SIG-M5 (cell line): ENCODE measurements at places on chromosomes 5 and 9.

DNA sequence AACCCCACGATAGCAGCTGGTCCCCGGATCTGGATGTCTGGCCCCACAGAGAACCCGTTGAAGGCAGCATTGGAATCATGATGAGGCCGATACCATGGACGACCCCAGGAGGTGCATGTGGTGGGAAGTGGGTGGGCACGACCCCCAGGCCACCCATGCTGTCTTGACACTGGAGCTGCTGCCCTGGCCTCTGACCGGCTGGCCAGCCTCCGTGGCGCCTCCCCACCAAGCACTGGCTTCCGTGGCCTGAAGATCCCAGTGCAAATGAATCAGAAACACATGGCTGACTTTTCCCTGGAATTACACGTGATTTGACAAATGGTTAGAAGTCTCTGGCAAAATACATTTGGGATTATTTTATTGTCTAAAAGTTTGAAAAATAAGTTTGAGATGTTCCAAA is 259.0 kb upstream of the IRX1 start:
- DNase-seq, result no peak

DNA sequence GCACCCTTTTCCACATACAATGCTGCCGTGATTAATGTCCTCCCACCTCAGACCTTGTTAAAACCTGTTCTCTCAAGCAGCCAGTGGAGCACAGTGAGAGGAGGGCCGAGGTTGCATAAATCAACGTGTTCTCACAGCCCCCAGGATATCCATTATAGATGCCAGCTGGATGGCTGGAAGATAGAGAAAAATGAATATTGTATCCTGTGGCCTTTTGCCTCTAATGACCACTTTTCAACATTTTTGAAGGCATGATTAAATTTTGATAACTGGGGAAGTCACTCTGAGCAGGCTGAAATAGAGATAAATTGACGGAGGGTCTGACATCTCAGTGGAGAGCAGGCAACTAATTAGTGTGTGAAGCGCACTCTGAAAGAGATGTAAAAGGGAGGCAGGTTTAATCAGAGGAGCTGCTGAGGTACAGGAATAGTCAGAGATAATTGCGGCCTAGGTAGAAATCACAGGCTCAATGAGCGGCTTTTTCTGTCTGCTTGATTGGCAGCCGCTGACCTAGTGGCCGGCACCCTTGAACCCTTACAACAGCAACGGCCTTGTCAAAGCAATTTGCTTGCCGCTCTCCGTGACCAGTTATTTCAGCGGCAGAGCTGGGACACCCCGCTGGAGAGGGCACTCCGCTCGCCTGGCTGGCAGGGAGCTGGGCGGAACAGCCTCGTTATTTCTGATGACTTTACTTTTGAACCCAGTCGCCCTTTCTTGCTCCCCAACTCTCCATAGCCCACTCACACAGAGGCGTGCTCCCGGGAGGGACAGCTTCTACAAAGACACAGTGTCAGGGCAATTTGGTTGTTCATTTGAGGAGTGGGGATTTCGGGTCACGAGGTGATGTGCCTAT is 560.7 kb downstream of the PSAT1 start:
- no peak for DNase-seq

- no peak for DNase-seq
Observed at GRCh38 chr5:138844812-138845513, 30.2 kb downstream of the LRRTM2 start.

- DNase-seq, result no peak
Observed at GRCh38 chr5:149117970-149118369, 23.3 kb upstream of the ABLIM3 start.
